ENCODE measurements at places on chromosomes 5 and 9. TPM values are rescaled to one million over a fixed set of nuclear protein-coding genes. Genes with fewer than 3 reads are reported as not detected.

Gene PCA3
- total RNA-seq: not detected

Gene NUDT12
- 7.4 TPM for total RNA-seq

GRCh38 chr5:160638161-160638742 is 213.8 kb downstream of the ATP10B start:
- no peak for DNase-seq

Gene GLRA1
- total RNA-seq: not detected

DNA sequence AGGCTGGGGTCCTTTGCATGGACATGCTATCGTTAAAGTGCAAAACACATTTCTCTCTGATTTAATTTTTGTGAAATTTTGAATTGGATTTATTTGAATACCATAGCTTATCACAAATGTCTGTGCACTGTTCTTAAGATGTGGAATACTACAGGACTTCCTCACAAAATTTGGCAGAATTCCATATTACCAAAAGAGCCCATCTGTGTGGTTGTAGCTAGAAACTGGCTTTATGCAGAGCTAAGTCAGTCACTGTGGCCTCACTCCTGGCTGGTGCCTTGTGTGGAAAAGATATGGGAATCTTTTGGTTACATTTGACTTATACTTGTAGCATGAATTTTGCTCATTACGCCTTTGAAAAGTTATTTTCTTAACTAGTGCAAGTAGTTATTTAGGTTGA is 35.5 kb downstream of the ACO1 start:
- DNase-seq: no peak

DNA sequence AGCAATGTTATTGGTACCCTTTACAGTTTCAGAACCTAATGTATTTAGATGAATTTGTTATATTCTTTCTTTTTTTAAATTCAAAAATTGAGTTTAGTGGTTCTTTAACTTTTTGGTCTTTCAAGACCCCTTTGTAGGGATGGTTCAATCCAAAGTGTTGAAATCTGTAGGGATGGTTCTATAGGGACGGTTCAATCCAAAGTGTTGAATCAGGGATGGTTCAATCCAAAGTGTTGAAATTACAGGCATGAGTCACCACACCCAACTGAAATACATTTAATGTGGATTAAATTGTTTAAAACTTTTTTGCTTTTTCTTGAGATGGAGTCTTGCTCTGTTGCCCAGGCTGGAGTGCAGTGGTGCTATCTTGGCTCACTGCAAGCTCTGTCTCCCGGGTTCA is 30.6 kb downstream of the SNX2 start:
- DNase-seq: peak; percentile 9

DNA sequence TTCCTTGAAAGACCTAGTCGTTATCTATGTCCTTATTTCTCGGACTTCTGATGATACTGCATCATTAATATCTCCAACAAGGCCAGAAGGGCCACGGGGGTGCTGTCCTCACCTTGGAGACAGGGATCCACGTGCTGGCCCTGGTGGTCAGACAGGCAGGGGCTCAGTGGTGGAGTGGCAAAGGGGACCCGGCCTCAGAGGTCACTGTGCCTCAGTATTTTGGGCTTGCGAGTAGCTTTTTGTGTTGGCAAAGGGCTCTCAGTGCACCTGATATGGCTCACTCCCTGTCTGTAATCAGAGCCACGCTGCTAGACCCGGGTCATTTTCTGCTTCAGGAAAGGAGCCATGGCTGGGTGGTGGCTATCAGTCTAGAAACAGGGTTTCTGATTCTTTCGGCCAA is 135.1 kb downstream of the GADD45G start:
- DNase-seq: no peak

Gene NSUN2
- total RNA-seq: 60.5 TPM

DNA sequence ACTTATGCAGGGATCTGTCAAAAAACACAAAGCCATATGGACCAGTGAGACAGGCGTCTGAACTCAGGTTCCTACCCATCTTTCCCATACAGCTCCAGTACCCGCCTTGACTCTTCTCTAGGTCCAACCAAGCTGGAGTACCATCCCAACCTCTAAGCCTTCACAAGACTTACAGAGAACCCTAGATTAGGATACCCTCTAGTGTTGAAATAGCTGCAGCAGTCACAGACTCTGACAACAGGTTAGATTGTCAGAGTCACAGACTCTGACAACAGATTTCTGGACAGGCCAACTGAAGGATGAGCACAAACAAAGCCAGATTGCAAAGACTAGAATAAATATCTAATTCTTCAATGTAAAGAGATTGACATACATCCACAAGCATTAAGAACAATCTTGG is 266.1 kb downstream of the GRIA1 start:
- DNase-seq: no peak

DNA sequence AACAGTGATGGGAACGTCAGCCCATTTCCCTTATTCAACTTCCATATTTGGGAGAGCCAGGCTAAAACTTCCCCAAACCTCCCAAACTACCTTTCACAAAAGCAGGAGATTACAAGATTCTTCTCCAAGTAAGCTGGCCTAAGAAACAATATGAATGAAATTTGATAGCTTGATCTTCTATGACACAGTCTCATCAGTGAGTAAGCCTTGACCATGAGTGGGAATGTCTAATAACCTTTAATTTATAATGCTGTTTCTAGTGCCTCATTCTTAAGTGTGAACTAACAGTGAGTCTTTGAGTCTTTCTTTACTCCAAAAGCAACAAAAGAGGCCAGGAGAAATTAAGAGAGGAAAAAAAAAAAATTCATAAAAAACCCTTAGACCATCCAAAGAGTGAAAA is 1379.9 kb downstream of the EFNA5 start:
- DNase-seq: no peak

Gene GPR150
- total RNA-seq: 0.12 TPM

GRCh38 chr9:97632248-97632984 is 752 bp downstream of the TSTD2 start:
- no peak for DNase-seq

Gene CDC25C
- total RNA-seq: 5.7 TPM

DNA sequence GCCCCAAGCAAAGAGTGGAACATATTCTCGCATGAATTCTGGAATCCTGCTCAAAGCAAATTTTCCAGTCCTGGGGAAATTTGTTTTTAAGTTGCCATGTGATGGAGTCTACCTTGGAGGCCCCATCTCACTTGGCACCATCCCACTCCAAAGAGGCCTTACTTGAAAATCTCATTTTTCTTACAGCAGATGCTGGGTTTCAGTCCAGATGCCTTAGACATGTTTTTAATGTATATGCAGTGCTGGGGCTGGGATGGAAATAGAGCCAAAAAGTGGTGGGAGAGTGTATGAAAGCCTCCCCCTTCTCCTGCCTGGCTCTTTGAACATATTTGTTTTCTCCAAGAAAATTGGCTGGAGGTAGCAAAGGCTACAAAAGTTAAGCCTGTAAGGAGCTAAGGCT is 493.7 kb downstream of the ENC1 start:
- DNase-seq: no peak

DNA sequence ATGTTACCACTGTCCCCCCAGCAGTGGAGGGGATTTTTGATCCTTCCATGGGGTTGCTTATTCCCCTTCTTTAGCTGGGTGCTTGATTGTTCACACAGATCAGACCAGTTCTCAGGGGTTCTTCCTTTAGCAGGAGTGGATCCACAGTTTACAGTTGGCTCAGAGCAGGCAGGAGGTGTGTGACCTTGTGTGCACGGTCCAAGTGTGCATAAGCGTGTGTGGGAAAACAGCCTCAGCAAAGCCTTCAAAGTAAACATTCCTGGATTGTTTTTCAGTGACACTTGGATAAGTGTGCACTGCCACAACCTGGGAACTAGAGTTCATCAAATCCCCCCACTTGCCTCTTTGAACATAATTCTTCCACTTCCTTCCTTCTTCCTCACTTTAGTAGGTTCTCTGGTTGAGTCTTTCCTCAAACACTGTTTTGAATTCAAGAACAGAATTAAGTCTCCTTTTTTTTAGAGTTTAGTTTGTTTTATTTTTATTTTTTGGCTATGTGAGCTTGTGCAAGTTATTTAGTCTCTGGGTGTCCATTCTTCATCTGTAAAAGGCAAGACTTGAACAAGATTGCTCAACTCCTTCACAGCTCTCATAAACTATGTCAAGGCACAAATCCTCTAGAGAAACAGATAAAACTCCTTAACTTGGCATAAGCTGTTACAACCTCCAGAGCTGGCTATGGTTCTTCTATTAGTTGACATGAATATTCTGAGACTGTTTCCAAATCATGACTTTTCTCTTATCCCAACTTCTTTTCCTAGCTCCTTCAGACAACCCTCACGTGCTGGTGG is 78.0 kb downstream of the OSMR start:
- DNase-seq: no peak

GRCh38 chr5:172570594-172571334 is 70.3 kb upstream of the NEURL1B start:
- no peak for DNase-seq

DNA sequence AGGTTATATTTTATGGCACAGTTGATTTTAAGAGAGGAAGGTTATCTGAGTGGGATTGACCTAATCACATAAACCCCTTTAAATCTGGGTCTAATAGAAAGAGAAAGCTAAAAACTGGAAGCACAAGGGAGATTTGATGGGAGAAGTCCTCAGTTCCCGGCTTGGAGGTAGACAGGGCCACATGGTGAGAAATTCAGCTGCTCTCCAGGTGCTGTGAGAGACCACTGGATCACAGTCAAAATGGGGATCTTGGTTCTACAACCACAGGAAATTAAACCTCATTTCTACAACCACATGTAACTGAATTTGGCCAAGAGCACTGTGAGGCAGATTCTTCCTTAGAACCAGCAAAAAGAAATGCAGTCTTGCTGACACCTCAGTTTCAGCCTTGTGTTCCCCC is 2352.7 kb downstream of the MAT2B start:
- DNase-seq: no peak

DNA sequence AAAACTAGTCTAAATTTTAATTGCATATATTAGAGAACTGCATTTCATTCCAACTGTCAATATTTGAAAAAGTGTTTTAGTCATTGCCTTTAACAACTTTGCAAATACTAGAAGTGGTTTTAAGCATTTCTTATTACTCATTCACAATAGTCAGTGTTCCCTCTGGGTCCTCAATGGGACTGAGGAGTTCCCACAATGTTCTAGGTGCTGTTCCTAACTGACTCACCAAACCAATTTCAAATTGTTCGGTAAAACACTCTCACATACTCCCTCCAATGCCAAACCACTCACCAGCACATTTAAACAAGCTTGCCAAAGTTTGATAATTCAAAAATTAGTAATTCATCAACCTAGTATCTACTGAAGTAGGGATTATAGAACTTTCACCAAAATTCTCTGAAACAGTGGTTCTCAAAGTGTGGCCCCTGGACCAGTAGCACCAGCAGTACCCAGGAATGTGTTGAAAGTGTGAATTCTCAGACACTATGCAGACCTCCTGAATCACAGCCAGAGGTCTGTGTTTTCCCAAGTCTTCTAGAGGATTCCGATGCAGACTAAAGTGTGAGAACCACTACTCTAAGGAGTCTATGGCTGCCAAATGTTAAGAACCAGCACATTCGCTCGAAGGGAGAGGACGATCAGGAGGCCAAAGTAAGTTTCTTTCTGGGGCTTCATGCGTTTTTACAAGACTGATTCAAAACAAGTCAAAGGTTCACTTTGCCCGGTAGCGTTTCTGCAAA is 72.8 kb downstream of the APBA1 start:
- DNase-seq: peak; percentile 15

Gene NR5A1
- total RNA-seq: not detected

GRCh38 chr9:99876190-99876589 is 30.3 kb upstream of the STX17 start:
- no peak for DNase-seq

GRCh38 chr5:116912221-116912620 is 337.6 kb upstream of the SEMA6A start:
- no peak for DNase-seq

DNA sequence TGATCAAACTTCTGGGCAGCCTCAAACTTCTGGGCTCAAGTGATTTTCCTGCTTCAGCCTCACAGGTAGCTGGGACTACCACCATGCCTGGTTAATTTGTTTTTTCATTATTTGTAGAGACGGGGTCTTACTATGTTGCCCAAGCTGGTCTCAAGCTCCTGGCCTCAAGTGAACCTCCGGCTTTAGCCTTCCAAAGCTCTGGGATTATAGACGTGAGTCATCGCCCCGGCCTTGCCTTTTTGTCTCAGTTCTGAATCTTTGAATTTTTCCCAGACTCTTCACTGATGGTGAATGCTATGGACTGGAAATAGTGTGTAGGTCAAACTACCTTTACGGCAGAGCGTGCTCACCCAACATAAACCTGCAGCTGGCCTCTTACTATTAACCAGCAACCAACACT is 32.3 kb upstream of the EGFLAM start:
- no peak for DNase-seq

Gene ARL14EPL
- not detected for total RNA-seq

DNA sequence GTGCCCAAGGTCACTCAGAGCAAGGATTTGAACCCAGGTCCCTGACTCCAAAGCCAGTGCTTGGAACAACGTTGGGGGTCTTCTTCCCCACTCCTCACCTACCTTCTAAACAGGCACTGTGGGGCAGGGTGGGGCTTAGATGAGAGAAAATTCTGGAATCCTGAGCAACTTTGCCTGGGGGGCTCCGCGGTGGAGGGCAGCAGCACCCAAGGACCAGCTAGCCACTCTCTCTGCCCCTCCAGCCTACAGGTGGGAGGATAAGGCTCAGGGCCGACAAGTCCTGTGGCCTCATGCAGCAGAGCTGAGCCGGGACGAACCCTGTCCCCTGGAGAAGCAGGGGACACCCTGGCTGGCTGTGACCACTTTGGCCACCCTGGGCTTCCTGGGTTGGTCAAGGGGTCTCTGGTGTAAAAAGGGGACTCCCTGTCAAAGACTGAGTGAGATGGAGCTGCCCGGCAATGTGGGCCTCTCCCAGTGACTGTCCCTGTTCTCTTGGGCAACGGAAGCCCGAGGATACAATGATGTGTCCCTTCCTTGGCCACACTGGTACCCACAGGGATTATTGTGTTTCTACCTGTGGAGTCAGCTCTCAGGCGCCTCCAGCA is 26.5 kb downstream of the CEL start:
- DNase-seq: no peak
